ENCODE measurements at places on chromosomes 11 and 22.

GRCh38 chr11:63933459-63933858, 5.3 kb upstream of the NAA40 start:
- no peak for DNase-seq

DNA sequence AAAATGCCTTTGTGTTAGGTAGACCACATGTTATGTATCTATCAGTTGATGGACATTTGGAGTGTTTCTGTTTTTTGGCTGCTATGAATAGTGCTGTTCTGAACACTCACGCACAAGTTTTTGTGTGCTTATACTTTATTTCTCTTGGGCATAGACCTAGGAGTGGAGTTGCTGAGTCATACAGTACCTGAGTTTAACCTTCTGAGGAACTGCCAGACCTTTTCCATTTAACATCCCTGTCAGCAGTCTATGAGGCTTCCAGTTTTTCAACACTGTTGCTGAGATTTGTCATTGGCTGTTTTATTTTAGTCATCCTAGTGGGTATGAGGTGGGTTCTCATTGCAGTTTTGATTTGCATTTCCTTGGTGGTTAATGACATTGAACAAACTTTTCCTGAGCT, 4.4 kb downstream of the CTTN start:
- DNase-seq, result no peak

- DNase-seq, result no peak
Observed at GRCh38 chr11:119744577-119744976, 15.6 kb upstream of the NECTIN1 start.

DNA sequence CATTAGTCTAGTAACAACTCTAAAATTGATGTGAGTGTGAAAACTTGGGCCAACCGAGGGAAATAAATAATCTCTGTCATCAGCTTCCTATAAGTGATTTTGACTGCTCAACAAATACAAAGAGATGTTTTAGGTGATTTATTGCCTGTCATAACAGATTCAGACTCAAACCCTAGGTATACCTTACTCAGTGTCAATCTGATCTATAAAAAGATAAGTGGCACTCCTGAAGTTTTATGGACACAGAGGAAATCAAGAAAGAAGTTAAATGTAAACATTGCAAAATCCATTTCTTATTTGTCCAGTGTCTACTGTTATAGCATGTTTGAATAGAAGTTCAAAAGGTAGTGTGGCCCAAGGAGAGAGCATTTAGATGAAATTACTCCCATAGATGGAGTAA, 30.4 kb upstream of the TYR start:
- DNase-seq, result no peak

- DNase-seq, result no peak
Observed at GRCh38 chr22:42937164-42937843, 77.6 kb downstream of the PACSIN2 start.

DNA sequence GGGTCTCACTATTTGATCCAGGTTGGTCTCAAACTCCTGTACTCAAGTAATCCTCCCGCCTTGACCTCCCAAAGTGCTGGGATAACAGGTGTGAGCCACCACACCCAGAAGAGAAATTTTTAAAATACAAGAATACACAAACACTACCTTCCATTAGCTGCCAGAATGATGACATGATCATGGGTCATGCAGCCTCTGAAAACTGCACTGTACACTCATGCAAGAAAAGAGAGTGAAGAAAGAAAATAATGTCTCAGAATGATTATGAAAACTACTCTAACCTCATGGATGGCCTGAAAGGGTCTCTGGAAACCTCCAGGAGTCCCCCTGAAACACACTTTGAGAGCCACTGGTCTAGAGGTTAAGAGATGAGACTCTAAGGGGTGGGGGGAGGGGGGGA, 18.8 kb downstream of the VPS37C start:
- no peak for DNase-seq

DNA sequence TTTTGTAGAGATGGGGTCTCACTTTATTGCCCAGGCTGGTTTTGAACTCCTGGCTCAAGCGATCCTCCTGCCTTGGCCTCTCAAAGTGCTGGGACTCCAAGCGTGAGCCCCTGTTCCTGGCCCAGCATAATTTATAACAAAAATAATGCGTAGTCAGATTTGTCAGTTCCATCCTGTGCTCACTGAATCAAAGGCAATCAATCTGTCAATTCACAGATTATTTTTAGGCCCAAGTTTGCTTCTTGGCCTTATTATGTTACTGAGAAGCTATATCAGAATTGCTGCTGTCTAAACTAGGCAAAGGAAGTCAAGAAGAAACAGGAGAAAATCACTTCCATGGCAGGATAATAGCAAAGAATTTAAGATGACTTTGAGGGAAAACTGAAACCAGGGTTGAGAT, 8.7 kb downstream of the DLAT start:
- DNase-seq, result no peak

DNA sequence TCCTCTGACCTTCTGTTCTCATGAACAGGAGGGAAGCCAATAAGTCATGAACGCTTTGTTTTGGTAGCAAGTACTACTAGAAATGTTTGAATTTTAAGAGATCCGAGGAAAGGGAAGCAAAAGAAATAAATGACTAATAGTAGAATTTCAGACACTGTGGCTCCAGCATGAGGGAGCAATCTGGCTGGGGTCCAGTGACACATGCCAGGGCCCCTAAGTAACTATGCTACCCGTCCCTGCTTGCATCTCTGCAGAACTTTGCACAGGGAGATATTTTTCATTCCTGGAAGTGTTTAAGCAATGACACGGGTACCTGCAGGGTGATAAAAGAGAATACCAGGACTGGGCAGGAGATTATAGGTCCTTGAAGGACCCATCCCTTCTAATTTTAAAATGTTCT, 7.3 kb upstream of the ADAMTS8 start:
- no peak for DNase-seq

DNA sequence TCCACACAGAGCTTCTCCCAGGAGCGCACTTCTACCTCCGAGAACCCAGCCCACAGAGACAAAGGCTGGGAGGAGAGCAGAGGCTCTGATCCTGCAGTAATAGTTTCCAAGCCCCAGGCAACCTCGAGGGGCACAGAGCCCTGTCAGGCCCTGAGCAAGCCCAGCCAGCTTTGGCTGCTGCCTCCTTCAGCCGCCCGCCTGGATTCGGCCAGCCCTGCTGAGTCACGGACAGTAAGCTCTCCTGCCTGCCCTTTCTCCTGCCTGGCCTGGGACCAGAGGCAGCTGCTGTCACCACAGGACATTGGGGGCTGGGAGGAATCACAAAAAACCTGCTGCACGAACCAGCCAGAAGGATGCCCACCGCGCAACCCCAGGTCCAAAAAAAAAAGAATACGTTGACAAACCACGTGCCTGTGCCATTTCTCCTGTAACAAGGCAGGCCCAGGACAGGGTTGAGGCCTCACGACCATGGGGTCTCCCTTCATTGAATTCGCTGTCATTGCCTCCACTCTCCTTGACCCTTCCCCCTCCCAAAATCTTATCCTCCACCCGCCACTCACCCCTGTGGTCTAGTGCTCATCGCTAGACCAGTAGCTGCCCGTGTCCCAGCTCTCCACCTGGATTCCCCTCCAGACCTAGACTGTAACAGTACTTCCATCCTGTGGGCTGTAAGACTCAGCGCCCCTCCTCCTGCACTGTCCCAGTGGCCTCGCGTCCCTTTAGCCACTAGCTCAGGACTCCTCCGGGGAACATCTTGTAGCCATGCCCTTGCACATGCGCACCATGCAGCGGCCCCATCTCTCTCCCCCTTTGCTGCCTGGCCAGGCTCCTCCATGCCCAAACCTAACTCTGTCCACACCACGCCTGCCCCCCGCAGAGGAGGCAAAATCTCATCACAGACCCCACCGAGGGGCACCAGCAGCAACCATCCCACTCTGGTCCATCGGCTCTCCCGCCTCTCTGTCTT, 7.4 kb upstream of the SLC22A12 start:
- no peak for DNase-seq

GRCh38 chr11:69552951-69553350, 71.5 kb downstream of the LINC01488 start:
- no peak for DNase-seq

DNA sequence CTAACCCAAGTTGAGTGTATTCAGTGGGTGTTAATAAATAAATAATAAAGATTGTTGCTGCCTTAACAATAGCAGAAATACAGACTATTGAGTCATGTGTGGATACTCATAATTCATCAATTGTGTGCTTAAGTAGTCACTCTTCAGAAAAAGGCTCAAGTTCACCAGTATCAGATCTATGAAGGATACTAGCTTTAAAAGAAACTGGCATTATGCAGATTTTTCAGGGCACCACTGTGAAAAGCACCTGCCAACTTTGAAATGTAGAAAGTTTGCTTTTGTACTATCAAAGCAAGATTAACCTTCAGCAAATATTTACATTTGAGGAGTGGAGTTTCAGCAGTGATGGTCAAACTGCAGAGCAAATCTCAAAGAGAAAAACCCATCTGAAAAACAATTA, 20.1 kb upstream of the SYTL2 start:
- no peak for DNase-seq

GRCh38 chr11:35621620-35622019, 3.4 kb downstream of the FJX1 start:
- no peak for DNase-seq

GRCh38 chr11:64750361-64751054, 6.6 kb upstream of the RASGRP2 start:
- DNase-seq, result no peak
